T-helper 17 cell (primary cell): ENCODE measurements at places on chromosomes 11 and 22.

GRCh38 chr11:72228844-72229231, 4.3 kb downstream of the INPPL1 start:
- no peak for DNase-seq

DNA sequence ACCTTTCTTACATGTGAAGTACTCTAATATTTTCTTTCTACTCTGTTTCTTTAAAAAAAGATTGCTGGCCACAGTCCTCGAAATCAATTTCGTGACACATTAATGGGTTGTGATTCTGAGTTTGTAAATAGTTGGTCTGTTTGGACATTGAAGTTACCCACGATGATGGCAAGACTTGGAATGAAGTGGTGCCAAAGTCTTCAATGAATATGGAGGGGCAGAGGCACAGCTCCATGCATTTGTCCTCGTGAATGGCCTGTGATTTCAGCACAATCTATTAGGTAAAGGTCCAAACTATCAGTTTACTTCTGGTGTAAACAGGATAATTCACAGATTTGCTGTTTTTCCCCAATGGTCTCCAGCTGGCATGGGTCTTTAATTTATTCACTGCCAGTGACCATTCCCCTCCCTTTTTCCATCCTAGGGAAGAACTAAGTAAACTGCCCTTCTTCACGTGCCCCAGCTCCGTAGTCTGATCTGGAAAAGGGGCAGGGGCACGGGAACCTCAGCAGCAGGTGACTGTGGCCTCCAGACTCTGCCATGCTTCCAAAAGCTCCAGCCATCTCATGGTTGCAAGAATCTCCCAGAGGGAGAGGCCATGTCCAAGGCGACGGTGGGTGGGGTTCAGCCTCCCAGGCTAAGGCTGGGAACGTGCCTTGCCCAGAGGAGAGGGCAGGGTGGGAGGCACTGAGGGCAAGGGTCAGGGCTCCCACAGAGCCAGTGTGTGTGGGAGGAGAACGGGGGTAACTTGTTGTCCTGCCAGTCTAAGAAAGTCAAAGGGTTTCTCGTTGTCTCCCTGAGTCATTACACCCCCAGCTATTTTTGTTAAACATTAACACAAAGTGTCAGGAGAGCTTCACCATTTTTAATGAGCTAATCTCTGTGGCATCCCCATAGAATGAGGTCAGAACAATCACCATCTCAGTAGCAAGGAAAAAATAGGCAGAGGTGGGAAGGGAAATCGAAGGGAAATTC, 16.9 kb upstream of the PEX26 start:
- no peak for DNase-seq

DNA sequence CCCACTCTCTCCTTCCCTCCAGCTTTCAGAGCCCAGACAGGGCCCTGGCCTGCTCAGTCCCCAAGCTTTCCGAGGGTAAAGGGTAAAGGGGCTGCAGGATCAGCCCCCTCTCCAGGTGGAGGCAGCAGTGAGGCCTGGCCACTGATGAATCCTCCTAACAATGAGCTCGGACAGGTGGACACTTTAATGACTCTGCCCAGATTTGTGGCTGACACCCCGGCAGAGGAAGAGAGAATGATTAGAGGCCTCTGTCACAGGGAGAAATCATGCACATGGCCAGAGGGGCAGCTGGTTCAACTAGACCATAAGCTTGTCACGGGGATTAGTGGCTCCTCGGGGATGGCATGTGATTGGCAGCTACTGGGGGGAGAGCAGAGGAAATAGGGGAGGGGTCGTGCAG, 587.5 kb upstream of the B3GAT1 start:
- no peak for DNase-seq

- DNase-seq: no peak
Observed at GRCh38 chr11:112195951-112196351, 20.6 kb downstream of the BCO2 start.

- DNase-seq: no peak
Observed at GRCh38 chr11:11435635-11436034, 82.6 kb upstream of the CSNK2A3 start.
